ENCODE measurements at places on chromosomes 1 and 21.

DNA sequence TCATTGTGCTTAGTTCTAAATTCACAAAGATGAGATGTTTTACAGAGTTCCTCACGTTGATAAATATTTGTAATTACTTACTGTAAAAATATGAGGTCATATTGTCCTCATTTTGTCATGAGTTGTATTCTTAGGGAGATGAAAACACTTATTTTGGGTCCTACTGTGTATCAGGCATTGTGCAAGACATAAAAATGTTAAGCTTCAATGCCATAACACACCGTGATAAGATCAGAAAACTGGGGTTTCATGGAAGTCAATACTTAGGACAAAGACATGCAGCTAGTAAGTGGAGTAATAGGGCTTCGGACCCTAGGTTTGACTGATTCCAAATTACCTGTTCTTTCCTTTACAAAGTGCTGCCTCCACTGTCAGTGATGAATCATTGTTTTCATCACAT, 720.7 kb upstream of the ZP4 start:
- no peak for DNase-seq

- DNase-seq: peak; percentile 32
Measured at GRCh38 chr1:227961651-227962466, 14.1 kb upstream of the WNT9A start.

DNA sequence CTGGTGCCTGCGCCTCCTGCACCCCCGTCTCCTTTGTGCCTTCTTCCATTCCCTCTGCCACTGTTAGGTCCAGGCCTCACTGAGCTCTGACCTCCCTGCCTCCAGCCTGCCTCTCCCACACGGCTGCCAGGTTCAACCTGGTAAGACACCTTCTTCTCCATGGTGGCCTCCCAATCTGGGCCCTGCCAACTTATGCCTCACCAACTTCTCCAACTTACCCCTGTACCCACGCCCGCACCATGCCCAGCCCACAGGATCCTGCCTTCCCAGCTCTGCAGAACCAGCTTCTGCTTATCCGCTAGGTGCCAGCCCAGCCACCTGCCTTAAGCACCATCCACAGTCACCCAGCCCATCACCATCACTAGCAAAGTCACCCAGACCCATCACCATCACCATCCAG, 37.2 kb downstream of the PDE9A start:
- no peak for DNase-seq

DNA sequence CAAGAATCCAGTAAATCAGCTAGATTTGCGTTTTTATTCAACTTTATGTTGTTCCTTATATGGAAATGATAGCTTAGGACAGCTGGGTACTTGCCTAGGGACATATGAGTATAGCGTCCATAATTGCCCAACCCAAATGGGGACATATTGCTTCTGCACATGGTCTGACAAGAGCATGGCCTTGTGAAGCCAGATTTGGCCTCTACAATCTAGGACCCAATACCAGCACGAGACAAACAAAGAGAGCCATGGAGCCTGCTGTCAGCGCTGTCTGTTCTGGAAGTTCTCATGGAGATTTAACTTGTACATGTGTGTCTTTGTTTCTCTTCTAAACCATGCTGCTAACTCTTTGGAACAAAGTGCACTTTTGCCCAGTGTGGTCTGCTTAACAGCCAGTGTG, 240.0 kb upstream of the CAMK1G start:
- DNase-seq: no peak

- no peak for DNase-seq
Measured at GRCh38 chr1:211938561-211938997, 96.8 kb downstream of the INTS7 start.

DNA sequence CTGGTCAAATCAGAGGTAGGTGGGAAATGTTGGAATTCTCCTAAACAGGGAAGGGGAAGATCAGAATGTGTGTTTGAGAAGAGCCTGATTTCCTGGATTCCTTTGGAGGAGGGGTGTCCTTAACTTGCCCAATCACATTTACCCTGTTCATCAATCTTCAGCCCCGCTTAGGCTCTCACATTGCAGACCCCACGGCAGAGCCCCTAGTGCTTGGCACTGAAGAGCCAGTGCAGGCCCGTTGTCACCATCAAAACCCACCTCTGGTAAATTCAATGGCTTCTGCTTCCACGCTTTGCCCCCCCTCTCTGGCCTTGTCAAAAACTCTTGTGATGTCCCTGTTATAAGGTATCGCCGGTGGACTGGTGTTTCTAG, 2.3 kb downstream of the AGPAT3 start:
- DNase-seq: no peak

- DNase-seq: no peak
Measured at GRCh38 chr1:207794861-207795260, 43.0 kb downstream of the CD46 start.

DNA sequence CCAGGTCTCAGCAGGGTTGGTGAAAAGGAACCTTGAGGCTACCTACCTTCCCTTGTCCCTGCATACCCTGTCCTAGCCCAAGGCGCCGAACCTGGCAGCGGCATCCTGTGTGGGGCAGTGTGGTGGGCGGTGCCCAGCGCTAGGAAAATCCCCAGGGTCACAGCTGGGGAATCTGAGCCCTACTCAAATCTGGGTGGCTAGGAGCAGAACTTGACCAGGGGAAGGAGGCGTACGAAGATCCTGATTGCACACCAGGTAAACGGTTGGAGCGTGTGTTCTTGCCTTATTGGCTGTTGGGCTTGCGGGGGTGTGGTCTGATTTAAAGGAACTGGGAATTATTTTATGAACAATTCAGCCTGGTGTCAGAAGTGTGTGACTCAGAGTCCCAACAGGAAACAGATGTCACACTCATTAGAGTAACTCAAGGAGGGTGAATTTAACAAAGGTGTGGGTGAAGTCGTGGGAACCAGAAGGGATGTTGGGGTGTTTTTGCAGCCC, 118.6 kb downstream of the LRIG2 start:
- DNase-seq: no peak

- no peak for DNase-seq
Measured at GRCh38 chr1:5855196-5855897, 136.9 kb downstream of the NPHP4 start.

DNA sequence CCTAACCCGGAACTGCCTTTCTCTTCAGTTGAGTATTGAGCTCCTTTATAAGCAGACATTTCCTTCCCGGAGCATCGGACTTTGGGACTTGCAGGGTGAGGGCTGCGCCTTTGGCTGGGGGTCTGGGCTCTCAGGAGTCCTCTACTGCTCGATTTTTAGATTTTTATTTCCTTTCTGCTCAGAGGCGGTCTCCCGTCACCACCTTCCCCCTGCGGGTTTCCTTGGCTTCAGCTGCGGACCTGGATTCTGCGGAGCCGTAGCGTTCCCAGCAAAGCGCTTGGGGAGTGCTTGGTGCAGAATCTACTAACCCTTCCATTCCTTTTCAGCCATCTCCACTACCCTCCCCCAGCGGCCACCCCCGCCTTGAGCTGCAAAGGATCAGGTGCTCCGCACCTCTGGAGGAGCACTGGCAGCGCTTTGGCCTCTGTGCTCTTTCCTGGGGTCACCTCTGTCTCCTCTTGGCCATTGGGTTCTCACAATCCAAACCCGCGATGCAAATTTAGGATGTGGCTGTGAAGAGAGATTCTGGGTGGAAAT, 3.7 kb downstream of the OLIG2 start:
- DNase-seq: no peak

GRCh38 chr1:17765444-17766411, 10.6 kb downstream of the ACTL8 start:
- no peak for DNase-seq

- DNase-seq: no peak
Measured at GRCh38 chr1:28190337-28190979, 14.0 kb upstream of the PTAFR start.

GRCh38 chr1:208078752-208079151, 165.4 kb downstream of the PLXNA2 start:
- no peak for DNase-seq

- no peak for DNase-seq
Measured at GRCh38 chr1:54906586-54906985, 19.6 kb upstream of the DHCR24 start.

DNA sequence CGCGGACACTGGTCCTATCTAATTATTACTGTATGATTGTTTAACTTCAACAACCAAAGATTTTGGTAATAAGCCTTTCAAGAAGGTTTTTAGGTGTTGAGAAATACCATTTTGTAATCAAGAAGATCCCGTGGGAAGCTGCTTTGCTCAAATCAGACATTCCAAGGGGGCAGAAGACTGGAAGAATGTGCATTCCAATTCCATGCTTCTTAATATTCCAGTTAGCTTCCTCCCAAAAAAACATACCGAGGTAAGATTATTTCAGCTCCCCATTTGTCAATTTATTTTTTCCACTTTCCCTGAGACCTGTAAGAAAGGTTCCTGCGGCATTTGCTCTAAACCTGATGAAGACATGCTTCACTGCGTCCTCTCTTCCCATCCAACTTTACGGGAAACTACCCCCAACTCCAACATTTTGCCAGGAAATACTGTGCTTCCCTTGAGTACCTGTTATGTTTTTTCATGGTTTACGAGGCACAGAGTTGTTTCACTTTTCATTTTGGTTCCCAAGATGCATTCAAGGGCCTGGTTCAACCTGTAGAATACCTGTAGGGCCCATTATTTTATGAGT, 4.1 kb downstream of the CNN3 start:
- DNase-seq: no peak

DNA sequence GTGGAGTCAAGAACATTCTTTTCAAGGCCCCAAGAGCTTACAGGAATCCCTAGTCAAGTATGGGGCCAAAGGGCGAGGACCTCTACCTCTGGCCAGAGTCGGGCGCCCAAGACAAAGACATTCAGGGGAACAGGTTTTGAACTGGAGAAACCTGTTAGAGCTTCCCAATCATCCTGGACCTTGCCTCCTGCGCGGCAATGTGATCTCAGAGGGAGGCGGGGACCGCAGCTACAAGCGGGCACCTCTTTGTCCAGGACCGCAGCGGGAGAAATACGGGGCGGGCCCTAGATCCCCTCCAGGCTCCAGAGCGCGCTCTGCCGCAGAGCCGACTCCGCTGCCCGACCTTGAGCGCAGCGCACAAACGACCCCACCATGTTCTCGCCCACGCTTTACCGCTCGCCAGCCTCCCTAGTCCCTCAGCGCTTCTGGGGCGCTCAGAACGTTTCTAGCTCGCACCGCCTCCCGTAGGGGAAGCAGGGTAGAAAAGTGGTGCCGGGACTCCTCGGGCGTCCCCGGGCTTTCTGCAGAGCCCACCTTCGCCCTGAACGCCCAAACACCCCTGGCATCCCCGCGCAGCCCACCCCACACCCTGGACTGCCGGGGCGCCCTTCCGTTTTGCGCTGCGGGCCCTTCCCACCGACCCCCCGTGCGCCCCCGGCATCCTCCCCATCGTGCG, 28.1 kb downstream of the RABIF start:
- peak; percentile 70 for DNase-seq

DNA sequence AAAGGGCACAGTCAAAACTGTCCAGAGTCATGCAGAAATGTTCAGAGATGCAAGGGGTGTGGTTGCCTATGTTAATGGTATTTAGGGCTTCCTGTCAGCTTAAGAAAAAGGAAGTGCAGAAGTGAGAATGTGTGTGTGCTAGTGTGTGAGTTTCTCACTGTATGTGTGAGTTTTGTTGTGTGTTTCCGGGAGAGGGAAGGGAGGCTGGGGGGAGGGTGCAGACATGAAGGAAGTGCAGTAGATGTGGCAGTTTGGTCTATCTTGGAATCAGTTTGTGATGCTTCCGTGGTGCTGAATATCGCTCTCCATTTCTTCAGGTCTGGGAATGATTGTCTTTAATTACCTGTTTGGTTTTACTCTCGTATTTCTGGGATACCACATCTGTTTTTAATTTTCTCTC, 16.5 kb upstream of the ATP6V1G3 start:
- DNase-seq: no peak

- no peak for DNase-seq
Measured at GRCh38 chr1:236516929-236517704, 6.7 kb upstream of the LGALS8 start.

DNA sequence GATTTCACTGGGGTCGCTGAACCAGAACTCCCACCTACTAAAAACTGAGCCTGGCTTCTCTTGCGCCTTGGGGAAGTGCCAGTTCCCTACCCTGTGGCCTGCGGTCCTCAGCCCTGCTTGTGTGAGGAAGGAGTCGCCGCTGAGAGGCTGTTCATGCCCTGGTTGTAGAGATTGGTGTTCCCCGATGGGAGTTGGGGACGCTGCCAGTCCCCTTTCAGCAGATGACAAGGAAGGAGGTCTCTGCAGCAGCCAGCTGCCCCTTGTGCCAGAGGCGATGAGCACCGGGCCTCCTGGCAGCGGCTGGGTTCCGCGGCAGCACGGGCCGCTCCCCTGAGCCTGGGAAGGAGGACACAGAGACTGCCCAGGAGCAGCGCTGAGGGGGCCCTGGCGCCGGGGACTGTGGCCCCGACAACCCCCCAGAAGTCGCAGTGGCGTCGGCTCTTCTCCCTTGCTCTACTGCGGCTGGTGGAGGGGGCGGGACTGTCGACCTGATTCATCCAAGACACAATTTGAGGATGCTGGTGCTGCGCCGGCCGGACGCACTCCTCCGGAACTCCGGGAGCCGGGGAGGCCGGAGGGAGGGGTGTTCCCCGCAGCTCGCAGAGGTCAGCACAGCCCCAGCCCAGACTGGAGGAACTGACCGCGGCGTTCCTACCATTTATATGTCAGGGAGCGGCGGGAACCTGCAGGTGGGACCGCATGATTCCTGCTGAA, 12.0 kb upstream of the ADORA3 start:
- DNase-seq: peak; percentile 74

- DNase-seq: no peak
Measured at GRCh38 chr1:154968731-154969130, 1.8 kb downstream of the SHC1 start.

- no peak for DNase-seq
Measured at GRCh38 chr21:41970106-41970391, 16.2 kb upstream of the C2CD2 start.

- DNase-seq: no peak
Measured at GRCh38 chr1:60558236-60558635, 484.7 kb upstream of the C1orf87 start.

- no peak for DNase-seq
Measured at GRCh38 chr21:34027721-34028461, 45.5 kb upstream of the MRPS6 start.

DNA sequence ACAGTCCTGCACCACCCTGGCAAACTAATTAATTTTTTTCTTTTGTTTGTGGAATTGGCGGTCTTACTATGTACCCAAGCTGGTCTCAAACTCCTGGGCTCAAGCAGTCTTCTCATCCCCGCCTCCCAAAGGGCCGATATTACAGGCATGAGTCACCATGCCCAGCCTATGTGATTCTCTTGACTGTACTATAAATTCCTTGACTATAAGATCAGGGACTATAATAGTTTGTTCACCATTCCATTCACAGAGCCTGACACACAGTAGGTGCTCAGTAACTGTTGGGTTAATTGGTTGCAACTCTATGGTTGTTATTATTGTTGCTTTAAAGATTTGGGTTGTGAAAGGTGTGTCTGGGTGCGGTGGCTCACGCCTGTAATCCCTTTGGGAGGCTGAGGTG, 17.2 kb downstream of the DAP3 start:
- DNase-seq: no peak

DNA sequence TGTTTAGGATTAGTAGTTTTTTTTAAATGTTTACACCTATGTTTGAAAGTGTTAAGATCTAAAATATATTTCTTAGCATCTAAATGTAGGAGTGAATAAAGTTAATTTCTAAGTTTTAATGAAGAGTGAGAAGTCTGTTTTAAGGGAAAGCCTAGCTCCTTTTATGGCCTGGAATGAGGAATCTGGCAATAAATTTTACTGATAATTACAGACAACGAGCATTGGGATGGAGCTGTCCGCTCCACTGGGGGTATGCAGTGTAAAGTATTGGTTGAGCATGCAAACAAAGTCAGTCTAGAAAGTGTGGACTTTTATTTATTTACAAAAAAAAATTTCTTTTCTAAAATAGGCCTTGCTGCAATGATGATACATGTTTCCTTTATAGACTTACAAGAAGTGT, 19.0 kb downstream of the CLIC6 start:
- DNase-seq: no peak

All from activated CD8-positive, alpha-beta memory T cell treated with anti-CD3 and anti-CD28 coated beads, Interleukin-2, amount 50 U/mL, for 48 hours (primary cell).